ENCODE measurements at places on chromosomes 6 and 20.

DNA sequence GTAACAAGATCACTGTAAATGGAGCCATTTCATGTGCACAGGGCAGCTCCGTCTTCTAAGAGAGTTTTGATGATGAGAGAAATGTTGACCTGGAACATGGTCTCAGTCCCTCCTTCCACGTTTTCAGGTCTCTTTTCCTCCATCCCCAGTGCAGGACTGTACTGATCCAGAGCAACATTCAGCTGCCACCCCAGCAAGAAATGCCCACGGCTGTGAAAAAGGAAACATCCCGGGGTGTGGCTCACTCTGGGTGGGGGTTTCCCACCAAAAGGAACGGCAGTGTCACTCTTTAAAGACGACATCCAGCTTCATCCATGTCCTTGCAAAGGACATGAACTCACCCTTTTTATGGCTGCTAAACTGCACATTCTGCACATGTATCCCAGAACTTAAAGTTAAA, 92.6 kb downstream of the ERMARD start:
- H3K36me3 ChIP-seq = no peaks in the 10 kb centered on the region
- H3K4me1 ChIP-seq = no peaks in the 10 kb centered on the region
- no peaks in the 10 kb centered on the region for H3K27me3 ChIP-seq
- H3K4me3 ChIP-seq = no peak overlapping the region

GRCh38 chr6:167998215-167998614, 744 bp downstream of the KIF25 start:
- no peaks in the 10 kb centered on the region for H3K27me3 ChIP-seq
- no peak for DNase-seq
- H3K27ac ChIP-seq = no peak overlapping the region
- H3K4me1 ChIP-seq = peaks cover 7% of the 10 kb centered on the region

DNA sequence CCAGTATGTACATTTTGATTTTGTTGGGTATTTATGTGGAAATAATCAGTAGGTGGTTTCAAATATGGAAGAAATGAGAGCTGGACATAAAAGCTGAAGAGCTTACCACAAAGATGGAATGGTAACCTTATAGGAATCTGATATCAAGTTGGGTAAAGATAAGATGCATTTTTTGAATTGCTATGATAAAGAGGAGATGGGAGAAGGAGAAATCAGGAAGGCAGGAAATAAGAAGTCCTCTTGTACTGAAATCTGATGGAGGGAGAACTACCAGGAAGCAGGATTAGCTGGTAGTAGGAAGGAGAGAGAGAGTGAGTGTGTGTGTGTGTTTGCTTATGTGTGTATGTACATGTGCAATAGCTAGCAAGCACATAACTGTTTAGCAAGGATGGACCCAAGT, 468.4 kb downstream of the PHF3 start:
- DNase-seq = no peak
- no peaks in the 10 kb centered on the region for H3K4me1 ChIP-seq
- H3K27ac ChIP-seq = no peak overlapping the region
- no peaks in the 10 kb centered on the region for H3K27me3 ChIP-seq
- H3K36me3 ChIP-seq = no peaks in the 10 kb centered on the region
- H3K4me3 ChIP-seq = no peak overlapping the region

- no peaks in the 10 kb centered on the region for H3K27me3 ChIP-seq
- H3K4me1 ChIP-seq = no peaks in the 10 kb centered on the region
- no peaks in the 10 kb centered on the region for H3K36me3 ChIP-seq
- no peak overlapping the region for H3K4me3 ChIP-seq
Observed at GRCh38 chr6:130132286-130132701, 90.5 kb downstream of the SAMD3 start.

DNA sequence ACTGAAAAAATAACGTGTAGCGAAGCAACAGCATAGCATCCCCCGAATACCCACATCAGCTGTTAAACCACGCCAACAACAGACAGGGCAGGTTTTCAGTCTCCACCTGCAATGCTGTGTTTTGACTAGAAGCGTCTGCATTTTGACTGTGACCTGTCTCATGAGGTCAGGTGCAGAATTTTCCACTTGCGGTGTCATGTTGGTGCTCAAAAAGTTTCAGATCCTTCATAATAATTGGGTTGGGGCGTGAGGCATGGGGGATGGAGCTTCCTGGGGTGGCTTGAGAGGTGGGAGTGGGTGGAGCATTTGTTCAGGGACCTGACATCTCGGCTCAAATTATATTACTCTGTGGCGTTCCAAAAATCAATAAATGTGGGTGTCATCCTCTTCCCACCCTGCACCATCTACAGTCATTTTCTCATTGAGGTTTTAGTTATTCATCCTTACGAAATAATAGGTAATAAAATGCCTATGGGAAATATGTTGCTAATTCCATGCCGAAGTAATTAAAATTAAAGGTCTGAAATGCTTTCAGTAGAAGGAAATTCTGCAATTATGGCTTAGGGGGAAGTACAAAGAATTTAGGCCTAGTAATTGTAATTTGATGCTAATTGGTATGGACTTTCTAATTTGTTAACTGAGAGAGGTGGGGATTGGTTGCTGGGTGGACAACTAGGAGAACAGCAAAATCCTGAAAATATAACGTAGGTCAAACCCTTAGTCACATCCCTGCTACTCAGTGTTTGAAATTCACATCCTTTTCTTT, 81.0 kb downstream of the TIAM2 start:
- no peak overlapping the region for H3K4me3 ChIP-seq
- DNase-seq = no peak
- no peaks in the 10 kb centered on the region for H3K36me3 ChIP-seq
- no peak overlapping the region for H3K27ac ChIP-seq
- H3K4me1 ChIP-seq = no peaks in the 10 kb centered on the region
- no peaks in the 10 kb centered on the region for H3K27me3 ChIP-seq

GRCh38 chr6:45988635-45989034, 27.0 kb downstream of the CLIC5 start:
- DNase-seq = no peak
- no peak overlapping the region for H3K4me3 ChIP-seq
- H3K4me1 ChIP-seq = no peaks in the 10 kb centered on the region
- peak overlapping the region; percentile 75 for H3K27ac ChIP-seq

GRCh38 chr6:111536910-111537527, 54.0 kb upstream of the REV3L start:
- H3K36me3 ChIP-seq = no peaks in the 10 kb centered on the region
- H3K4me3 ChIP-seq = no peak overlapping the region
- no peaks in the 10 kb centered on the region for H3K27me3 ChIP-seq
- no peaks in the 10 kb centered on the region for H3K4me1 ChIP-seq
- no peak for DNase-seq
- peak overlapping the region; percentile 19 for H3K27ac ChIP-seq

DNA sequence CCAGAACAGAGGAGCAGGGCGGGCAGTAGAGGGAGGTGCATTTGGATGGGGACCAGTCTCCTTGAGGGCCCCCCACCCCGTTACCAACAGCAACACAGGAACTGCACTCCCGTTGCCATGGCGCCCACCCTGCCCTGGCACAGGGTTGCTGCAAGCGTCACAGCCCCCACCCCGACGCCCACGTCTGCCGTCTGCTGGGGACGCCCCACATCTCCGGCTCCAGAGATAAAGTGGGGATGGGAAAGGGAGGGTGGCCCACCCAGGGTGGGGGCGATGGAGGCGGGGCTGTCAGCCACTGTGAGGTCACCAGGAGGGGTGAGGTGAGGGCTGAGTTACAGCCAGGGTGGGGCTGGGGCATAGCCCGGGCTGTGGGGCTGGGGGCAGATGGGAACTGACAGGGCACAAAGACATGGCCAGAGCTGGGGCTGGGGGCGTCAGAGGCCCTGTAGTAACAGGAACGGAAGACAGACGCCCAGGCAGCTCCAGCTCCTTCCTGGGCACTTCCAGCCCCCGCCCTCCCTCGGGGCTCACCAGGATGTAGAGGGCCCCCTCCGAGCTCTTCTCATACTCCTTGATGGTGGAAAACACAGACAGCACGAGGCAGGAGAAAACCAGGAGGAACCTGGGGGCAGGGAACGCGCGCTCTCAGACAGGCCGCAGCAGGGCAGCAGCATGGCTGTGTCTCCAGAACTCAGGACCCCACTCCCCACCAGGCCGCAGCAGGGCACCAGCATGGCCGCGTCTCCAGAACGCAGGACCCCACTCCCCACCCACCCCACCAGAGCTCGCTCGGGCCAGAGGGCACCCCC, 26.0 kb downstream of the KCNQ2 start:
- H3K4me3 ChIP-seq = no peak overlapping the region
- H3K27ac ChIP-seq = no peak overlapping the region
- H3K27me3 ChIP-seq = no peaks in the 10 kb centered on the region
- H3K36me3 ChIP-seq = no peaks in the 10 kb centered on the region
- DNase-seq = no peak

DNA sequence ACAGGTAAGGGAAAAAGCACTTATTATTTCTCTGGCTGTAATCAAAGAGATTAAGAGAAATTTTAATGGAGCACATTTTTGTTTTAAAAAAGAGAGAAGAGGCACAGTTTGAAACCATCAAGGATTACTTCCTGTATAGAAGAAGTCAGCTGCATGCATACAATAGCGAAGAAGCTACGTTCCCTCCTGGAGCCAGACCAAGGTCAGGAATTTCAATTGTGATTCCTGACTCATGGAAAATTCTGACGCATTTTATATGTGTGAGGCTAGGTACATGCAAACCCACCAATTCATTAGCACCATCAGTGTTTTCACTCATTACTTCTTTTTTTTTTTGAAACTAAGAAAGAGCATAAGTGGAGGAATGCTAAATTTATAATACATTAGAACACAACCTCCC, 232.7 kb upstream of the SGK1 start:
- H3K36me3 ChIP-seq = no peaks in the 10 kb centered on the region
- no peak overlapping the region for H3K27ac ChIP-seq
- no peak for DNase-seq
- H3K27me3 ChIP-seq = no peaks in the 10 kb centered on the region

Measured in right atrium auricular region (tissue), 2 donors.